ENCODE measurements at places on chromosomes 3 and 15.

GRCh38 chr3:176426371-176426770 is 770.9 kb downstream of the TBL1XR1 start:
- DNase-seq = no peak

DNA sequence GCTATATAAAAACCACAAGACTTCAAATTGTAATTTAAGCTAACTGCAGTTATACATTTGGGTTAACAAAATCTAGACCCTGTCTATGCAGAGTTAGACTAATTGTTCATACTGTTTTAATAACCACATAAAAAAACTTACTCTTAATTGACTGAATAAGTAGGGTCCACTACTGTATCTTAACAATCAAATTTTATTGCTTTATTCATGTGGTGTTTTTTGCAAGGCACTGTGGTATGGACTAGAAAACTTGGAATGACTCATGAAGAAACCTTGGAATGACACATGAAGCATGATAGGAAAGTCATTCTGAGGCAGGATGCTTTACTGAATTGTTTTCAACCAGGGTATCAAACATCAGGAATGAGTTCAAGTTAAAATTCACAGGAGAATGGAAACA is 2.3 kb downstream of the SERP1 start:
- DNase-seq = no peak

- DNase-seq = no peak
These were observed 18.1 kb downstream of the MCF2L2 start for GRCh38 chr3:183410280-183410679.

GRCh38 chr3:58260261-58260731 is 22.7 kb downstream of the ABHD6 start:
- DNase-seq = no peak

DNA sequence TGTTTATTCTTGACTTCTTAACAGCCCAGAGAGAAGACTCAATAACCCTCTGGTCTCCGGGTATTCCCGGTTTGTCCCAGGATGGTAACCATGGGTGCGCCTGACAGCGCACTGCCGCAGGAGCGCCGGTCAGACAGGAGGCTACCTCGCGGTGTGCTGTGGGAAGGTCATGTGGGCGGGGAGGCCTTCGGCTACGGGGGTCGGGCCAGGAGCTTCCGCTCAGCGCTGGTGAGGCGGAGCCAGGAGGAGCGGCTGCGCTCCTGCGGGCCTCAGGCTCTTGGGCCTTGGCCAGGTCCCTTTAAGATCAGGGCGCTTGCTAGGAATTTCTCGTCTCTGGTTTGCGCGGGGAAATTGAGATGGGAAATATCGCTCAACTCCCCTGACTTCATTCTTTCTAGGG is 182.3 kb upstream of the NDN start:
- DNase-seq = no peak

- no peak for DNase-seq
These were observed 103.0 kb upstream of the ARHGEF26 start for GRCh38 chr3:154018100-154018696.

GRCh38 chr3:138949445-138950005 is 2.5 kb downstream of the FOXL2NB start:
- no peak for DNase-seq

- peak; percentile 21 for DNase-seq
These were observed at the start of gene MELTF for GRCh38 chr3:197029511-197030167. MELTF (minus strand) TSS chr3:197029817; CDS start chr3:197029702, 115 bp downstream.

DNA sequence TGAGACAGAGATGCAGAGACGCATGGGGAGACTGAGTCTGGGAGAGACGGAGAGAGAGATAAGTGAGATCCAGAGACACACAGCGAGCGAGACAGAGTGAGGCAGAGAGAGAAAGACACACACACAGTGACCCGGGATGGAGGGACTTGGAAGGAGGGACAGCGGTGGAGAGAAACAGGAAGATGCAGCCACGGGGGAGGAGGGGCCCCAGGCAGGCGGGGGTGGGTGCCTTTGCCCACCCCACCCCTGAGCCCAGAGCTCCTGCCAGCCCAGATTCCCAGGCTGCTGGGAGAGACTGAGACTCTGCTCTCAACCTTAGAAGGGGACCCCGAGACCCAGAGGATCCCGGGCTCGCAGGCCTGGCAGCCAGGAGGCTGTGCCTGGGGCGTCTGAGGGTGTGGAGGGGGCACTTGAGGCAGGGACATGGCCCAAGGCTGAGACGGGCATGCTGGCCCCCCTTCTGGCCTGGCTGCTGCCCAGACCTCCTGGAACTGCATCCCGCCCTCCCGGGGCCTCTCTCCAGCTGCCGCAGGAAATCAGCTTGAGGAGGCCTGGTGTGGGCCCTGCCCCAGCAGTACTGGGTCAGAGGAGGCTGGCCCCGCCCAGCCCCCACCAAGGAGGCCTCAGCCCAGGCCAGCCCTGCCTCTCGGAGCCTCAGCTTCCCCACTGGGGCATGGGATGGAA is 18.1 kb downstream of the H1-8 start:
- DNase-seq = peak; percentile 36

DNA sequence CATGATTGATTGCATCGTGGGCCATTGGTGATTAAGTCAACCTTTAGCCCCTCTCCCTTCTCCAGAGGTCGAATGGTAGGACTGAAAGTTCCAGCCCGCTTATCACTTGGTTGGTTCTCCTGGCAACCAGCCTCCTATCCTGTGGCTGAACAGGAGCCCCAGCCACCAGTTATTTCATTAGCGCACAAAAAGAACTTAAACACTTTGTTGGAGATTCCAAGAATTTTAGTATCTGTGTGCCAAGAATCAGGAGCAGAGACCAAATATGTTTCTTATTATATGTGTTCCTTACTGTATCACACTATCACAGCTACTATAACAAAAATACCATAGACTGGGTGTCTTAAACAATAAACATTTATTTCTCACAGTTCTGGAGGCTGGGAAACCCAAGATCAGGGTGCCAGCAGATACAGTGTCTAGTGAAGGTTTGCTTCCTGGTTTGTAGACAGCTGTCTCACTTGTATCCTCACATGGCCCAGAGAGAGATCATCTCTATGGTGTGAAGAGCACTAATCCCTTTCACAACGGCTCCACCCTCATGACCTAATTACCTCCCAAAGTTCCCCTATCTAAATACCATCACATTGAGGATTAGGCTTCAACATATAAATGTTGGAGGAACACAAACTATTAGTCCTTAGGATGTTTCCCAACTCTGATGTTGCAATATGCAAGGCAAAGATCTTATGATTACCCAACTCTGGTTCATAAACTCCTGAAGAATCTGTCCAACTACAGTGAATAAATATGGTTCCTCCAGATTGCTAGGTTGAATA is 30.5 kb upstream of the APH1B start:
- DNase-seq = no peak

DNA sequence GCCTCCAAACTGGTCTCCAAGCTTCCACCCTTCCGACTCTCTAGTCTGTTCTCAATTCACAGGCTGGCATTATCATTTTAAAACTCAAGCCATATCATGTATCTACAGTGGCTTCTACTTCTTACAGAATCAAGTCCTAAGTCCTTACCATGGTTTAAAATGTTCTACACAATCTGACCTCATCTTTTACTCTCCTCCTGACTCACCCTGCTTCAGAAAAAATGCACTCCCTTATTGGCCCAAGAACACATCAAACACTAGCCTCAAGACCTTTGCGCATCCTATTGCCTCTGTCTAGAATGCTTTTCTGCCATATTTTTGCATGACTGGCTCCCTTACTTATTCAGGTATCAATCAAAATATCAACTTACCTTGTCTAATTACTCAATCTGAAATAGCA is 11.0 kb downstream of the MRPL3 start:
- DNase-seq = no peak

GRCh38 chr15:90154861-90155626 is 46.1 kb upstream of the SEMA4B start:
- DNase-seq = peak; percentile 84

- DNase-seq = no peak
These were observed 38.8 kb upstream of the RNF7 start for GRCh38 chr3:141699324-141699723.

DNA sequence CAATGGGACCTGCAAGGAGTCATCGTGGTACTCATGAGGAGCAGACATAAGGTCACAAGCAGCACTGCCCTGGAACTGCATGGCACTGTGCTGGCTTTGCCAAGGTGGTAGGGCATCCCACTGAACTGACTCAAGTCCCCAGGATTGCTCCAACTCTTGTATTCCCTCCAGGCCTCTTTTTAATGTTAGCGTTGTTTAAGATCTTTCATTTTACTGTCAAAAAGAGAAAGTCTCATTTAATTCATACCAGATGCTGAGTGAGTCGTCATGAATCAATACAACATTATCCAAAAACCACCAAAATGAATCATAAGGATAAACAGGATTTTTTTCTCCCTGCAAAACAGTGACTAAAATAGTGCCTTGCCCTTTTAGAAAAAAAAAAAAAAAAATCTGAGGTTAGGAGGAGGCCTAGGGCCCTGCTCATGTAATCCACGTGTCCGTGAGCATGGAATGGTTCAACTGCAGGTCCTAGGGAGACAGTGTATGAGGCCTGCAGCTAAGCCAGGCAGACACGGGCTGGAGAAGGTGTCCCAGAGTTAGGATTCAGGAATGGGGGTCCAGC is 36.7 kb upstream of the BLM start:
- peak; percentile 81 for DNase-seq

GRCh38 chr3:64600246-64600950 is 87.4 kb downstream of the ADAMTS9 start:
- no peak for DNase-seq

- no peak for DNase-seq
These were observed 32.2 kb downstream of the MCTP2 start for GRCh38 chr15:94263341-94264273.

DNA sequence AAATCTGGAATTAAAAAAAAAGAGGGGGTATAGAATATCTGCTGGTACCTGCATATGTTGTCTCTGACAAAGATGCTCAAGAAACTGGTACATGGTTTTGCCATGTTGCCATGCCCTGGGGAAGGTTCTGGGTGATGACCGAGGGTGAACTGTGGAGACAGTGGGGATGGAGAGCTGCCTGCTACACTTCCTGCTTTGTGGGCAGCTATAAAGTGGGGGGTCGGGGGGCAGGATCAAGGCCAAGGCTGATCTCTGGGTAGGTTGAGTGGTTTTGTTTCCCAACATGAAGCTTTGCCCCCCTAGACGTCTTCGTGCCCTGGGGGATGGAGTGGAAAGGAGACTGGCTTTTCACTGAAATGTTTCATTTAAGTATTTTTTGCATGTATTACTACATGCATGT is 74.6 kb downstream of the IQSEC1 start:
- no peak for DNase-seq

- no peak for DNase-seq
These were observed 671.3 kb upstream of the NECTIN3 start for GRCh38 chr3:110400315-110400714.

DNA sequence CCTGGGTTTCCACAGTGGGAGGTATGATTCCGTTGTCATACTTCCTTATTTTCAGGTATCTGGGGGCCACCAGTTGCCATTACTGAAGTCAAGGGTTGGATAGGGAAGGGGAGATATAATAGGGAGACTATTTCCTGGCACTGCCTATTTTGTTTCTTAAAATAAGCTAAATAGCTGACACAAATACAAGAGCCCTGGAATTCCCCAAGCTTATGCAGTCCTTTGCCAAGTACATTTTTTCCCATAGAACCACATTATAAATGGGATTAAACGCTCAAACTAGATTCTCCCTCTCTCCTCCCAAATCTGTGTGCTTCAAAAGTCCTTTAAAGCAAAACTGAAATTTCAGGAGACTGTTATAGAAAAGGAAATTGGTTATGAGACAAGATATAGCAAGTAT is 68.7 kb downstream of the AP4E1 start:
- no peak for DNase-seq

- no peak for DNase-seq
These were observed 27.6 kb downstream of the ALS2CL start for GRCh38 chr3:46665763-46666452.

DNA sequence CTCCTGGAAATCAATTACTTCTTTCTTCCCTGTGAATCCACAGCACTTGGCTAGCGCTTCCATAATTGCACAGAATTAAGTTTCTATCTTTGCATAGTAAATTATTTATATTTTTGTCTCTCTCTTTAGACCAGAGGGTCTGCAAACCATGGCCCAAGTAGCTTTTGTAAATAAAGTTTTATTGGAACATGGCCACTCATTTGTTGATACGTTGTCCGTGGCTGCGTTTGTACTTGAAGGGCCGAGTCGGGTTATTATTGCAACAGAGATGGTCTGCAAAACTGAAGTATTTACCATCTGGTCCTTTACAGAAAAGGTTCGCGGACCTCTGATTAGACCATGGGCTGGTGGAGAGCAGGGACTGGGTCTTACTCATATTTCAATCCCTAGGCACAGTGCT is 102.5 kb downstream of the RPLP1 start:
- DNase-seq = no peak
